ENCODE measurements at places on chromosomes 11 and 22.

- no peak for DNase-seq
Measured at GRCh38 chr11:78893996-78894395, 319.3 kb upstream of the NARS2 start.

DNA sequence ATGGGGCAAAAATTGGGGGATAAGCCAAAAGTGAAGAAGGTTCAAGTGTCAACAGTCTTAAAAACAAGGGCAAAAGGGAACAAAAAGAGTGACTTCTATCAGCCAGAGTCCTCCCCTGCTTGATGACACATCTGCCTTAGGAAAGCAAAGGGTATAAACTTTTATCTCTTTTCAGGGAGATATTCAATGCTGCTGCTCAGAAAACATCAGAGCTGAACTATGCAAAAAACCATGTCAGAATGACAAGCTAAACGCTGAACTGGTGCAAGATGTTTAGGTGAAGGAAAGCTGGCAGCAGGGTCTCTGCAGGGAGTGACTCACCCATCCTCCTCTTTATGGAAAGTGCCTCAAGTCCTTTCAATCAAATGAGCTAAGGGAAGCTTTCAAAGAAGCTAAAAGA is 24.7 kb downstream of the ALG9 start:
- no peak for DNase-seq

GRCh38 chr11:65776196-65776595 is 4.6 kb downstream of the AP5B1 start:
- no peak for DNase-seq

DNA sequence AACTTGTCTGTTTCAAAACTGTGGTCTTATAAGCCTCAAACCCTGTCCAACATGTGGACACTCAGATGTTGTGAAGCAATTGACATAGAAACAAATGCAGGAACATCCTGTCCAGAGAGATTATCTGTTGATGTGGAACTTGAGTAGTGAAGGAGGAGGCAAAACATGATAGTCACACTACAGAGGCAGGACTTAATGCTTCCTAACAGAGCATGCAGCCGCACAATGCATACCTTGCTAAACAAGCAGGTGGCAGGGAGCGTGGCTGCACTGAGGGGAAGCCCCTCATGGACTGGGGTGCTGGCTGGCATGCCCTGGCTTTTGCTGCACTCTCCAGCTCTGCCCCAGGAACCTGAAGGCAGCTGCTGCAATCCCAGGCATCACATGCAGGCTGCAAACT is 5.3 kb downstream of the C22orf39 start:
- no peak for DNase-seq

DNA sequence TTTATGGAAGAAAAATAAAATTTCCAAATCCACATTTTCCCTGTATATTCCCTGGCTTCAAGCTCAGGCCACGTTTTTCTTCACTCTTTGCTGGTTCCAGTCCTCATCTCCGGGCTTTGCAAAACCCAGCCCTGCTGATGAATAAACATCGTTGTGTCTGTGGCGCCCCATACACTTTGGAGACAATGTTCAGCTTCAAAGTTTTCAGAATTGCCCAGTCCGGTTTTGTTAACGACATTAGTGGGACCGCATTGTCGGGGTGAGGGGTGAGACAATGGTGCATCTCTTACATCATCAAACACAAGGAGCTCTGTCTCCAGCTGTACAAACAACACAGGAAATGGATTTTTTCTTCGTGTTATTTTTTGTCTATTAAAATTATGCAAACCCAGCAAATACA is 53.4 kb upstream of the HTATIP2 start:
- DNase-seq: no peak

GRCh38 chr11:6705905-6706535 is 22.9 kb upstream of the MRPL17 start:
- no peak for DNase-seq

DNA sequence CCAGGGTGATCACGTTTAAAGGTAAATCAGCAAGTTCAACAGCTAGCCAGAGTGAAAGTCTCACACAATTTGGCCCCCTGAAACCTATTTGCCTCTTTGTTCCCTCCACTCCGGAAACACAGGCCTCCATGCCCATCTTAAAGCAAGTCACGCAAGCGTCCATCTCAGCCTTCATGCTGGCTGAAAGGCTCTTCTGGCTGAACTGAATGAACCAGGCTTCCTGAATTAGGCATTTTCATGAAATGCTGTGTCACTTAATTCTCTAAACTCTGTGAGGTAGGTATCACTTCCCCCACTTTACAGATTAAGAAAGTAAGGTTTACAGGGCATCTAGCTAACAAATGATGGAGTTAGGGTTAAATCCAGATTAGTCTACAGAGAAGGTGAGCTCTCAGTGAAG is 1.4 kb downstream of the SLC25A17 start:
- no peak for DNase-seq

DNA sequence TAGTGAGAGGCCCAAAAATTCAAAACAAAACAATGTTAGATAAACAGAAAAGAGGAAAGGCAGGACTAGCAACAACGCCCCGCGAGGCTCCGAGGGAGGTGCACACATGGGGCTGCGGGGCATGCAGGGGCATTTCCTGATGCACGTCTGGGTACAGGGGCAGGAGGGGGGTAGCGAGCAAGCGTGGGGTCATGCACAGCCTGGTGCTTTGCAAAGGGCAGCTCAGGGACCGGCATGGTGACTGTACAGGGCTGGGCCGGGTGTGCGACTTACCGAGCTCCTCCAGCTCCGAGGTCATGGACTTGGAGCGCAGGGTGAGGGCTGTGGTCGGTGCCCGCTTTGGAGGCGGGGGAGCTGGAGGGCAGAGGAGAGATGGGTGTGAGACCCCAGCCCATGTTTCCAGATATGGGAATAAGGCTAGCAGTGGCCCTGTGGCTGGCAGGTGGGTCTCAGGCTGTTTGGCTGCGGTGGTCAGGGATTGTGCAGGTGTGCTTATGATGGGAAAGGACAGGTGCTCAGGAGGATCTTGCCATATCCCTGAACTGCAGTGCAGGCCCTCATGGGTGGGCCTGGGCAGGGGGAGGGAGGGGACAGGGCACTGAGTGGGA is 103.7 kb downstream of the CTTN start:
- no peak for DNase-seq

- DNase-seq: no peak
Measured at GRCh38 chr11:72984453-72985077, 157.6 kb downstream of the FCHSD2 start.

- DNase-seq: no peak
Measured at GRCh38 chr22:41952713-41953112, 763 bp downstream of the SMIM45 start.

DNA sequence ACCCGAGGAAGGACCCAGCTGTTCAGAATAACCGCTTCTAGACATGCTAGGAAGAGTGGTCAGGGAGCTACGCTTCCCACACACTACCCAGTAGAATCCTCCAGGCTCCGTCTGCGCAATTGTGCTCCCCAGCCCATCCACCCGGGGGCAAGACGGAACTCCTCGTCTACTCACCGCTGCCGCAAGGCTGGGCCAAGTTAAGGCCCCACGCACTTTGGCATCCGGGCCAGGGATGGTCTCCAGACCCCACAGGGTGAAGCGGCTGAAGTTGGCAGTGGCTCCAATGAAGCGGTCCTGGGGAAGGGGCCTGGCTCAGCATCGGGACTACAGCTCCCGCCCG is 757 bp downstream of the RNASEH2C start:
- no peak for DNase-seq

DNA sequence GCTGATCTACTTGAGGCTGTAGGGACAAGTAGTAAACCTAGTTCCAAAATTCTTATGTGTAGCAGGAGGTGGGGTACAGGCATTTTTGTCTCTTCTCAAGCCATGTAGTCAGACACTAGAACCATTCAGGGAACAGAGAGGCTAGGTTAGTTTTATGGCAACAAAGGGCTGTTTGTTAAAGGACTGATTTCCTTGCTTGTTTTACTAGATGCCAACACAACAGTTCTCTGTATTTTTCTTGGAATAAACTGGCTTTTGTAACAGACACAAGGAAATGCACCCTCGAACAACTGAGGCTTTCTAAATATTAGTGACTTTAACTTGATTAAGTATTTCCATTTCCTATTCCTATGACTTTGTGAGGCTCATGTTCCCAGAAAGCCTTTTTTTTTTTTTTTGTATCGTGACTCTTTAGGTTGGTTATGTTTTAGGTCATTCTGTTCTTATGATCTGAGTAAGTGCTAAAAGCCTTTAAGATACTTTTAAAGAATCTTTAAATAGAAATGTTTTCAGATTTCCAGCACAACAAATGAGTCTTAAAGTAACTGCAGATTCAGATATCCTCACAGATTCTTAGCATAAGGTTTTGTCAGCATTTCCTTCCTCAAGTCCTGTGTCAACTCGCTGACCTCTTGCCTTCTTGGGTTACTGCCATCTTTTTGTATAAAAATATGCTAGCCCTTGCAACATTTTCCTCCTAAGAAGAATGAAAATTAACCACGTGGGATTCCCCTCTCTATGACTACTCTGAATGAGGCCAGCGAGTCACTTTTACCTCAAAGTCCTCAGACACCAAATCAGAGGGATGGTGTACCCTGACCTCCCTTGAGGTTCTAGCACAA is 92.5 kb downstream of the CCDC83 start:
- peak; percentile 15 for DNase-seq

DNA sequence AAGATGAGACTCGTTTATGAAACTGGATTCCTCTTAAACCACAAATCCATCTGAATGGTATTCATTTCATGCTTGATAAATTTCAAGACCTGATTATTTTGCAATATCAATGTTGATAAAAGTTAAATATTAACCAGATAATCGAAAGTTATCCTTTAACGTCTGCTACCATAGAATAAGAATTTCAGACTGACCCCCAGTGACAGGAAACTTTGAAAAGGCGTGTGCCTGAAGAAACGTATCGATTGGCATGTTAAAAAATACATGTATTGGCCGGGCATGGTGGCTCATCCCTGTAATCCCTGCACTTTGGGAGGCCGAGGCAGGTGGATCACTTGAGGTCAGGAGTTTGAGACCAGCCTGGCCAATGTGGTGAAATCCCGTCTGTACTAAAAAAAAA is 13.9 kb downstream of the SCGB1A1 start:
- DNase-seq: no peak

- DNase-seq: no peak
Measured at GRCh38 chr22:26981111-26981510, 323.7 kb downstream of the MIAT start.

- DNase-seq: no peak
Measured at GRCh38 chr11:64770120-64770519, 8.2 kb downstream of the SF1 start.

GRCh38 chr11:65657426-65657825 is 5.3 kb downstream of the RELA start:
- no peak for DNase-seq
